ENCODE measurements at places on chromosomes 7 and 10.

DNA sequence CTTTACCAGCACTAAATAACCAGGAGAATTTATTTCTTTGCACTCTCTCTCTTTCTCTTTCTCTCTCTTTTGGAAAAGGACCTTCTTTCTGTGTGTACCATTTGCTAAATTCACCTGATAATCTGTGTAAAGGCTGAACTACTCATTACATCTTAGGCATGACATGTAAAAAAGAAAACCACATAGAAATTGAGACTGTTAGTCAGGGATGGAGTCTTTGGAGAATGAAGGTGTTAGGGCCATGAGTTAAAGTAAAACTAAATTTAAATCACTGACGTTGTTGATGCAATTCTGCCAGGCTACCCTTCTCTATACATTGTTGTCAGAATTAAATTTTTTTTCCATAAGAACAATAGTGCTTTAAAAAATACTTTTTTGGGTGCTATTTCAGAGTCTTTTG lies 263.3 kb downstream of the PTEN start:
- no peak for DNase-seq

- DNase-seq, result no peak
Observed at GRCh38 chr10:108812296-108812695, 1111.0 kb downstream of the XPNPEP1 start.

DNA sequence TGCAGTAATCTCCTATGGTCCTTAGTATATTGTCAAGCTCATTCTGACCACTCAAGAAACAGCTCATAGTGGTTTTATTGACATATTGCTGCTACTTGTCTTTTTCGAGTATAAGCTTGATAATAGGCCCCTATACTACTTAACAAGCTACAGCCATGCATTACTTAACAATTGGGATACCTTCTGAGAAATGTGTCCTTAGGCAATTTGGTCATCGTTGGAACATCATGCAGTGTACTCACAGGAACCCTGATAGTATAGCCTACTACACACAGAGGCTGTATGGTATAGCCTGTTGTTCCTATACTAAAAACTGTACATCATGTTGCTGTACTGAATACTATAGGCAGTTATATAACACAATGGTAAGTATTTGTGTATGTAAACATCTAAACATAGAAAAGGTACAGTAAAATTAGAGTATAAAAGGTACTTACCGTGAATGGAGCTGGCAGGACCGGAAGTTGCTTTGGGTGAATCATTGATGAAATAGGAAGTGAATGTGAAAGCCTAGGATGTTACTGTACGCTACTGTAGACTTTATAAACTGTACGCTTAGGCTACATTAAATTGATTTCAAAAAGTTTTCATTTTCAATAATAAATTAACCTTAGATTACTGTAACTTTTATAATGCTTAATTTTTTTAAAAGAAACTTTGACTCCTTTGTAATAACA lies 160.9 kb downstream of the LRRC4 start:
- DNase-seq, result no peak

- DNase-seq, result no peak
Observed at GRCh38 chr7:46207931-46208634, 287.0 kb upstream of the IGFBP3 start.

- no peak for DNase-seq
Observed at GRCh38 chr7:158911145-158911544, 54.8 kb downstream of the DYNC2I1 start.

DNA sequence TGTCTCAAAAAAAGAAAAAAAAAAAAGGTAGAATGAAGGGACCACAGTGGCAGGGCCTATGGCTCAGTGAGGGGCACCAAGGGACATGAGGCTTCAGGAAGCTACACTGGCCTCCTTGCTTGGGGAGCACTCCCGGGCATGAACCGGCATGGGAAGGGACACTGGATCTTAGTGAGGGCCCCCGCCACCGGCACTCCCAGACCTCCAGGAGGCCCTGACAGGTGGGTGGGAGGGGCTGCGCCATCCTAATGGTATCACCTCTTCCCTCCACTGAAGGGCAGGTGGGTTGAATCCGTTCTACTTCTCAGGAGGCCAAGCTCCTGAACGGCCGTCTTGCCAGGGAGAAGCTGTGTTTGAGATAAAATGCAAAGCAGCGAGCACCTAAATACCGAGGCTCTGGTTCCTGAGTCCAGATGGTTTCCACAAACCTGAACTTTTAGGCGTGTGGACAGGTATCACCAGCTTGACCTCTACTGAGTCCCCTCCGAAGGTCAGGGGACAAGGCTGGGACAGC lies 69.8 kb downstream of the C10orf143 start:
- no peak for DNase-seq
